ENCODE measurements at places on chromosomes 5 and 9.

- no peak for DNase-seq
Measured at GRCh38 chr9:72383978-72384709, 19.1 kb upstream of the ZFAND5 start.

DNA sequence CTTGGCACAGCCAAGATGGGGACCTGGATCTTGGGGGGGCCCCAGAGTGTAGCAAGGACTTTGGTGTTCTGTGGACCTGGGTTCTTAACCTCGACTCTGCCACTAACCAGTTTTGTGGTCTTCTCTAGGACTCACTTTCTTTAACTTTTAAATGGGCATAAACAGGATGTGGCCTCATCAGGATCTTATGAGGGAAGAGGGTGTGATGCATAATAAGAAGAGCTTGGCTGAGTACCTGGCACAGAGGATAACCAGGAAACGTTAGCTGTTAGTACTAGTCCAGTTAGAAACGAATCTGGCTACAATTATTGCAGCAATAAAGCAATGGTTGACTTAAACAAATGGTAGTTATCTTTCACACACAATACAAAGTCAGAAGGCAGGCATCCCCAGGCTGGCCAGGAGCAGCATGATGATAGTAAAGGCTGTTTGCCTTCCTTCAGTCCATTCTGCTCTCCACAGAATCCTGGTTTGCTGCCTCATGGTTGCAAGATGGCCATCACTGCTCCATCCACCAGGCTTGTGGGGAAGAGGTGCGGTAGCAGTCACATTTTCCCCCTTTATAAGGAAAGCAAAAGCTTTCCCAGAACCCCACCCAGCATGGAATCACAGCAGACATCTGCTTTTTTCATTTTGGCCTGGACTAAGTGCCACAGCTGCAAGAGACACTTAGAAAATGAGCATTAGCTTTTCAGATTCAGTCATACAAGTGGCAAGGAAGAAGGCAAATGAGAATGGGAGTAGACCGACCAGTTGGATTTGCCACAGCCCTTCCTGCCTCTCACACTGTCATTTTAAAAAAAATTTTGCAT, 225.0 kb downstream of the AOPEP start:
- no peak for DNase-seq

DNA sequence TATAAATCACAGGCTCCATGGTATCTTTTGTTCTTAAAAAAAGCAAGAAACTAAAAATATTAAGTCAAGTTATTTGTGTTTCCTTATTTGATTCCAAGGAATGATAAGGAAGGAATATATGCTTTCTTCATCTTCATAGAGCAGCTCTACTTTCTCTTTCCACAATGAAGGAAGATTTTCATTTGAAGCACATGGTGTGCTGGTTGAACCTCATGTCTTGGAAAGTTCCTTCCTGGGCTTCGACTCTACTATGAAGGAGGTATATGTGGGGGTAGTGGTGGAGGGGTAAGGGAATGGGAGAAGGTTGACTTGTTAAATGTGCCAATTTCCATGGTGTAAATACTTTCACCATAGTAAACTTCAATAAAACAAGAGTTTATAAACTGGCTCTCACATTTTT, 698.0 kb downstream of the CETN3 start:
- DNase-seq: no peak

DNA sequence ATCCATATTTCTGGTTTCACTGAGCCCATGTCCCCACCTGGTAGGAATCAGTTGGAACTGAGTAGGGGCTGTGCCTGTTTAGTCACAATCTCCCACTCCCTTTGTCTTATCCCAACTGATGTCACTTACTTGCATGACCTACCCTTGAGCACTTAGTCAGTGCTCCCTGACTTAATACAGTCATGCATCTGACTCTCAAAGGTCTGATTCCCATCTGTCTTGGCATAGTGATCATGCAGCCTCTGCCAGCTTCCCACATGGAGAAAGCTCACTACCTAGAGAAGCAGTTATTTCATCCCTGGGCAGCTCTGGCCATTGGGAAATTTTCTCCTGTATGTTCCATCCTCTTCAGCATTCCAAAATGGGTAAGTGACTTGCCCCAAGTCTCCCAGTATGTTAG, 24.8 kb downstream of the ABLIM3 start:
- DNase-seq: no peak

- no peak for DNase-seq
Measured at GRCh38 chr9:97041898-97042297, 3.0 kb upstream of the CTSV start.

DNA sequence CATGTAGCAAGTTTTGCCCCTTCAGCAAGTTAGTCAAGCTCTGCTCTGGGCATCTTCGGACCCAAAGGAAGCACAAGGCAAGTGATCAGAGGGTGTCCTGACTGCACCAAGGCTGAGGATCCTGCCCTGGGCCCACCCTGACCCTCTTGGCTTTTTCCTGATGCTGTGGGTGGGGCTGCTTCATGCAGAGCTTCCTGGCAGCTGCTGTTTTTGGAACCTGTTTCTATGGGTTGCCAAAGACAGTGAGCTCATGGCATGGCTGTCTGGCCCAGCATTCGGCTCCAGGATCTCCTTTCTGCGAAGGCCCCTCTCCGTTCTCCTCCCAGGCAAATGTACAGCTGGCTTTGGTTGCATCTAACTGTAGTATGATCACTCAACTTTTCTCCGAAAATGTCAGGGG, 497.9 kb downstream of the ARHGEF28 start:
- no peak for DNase-seq

DNA sequence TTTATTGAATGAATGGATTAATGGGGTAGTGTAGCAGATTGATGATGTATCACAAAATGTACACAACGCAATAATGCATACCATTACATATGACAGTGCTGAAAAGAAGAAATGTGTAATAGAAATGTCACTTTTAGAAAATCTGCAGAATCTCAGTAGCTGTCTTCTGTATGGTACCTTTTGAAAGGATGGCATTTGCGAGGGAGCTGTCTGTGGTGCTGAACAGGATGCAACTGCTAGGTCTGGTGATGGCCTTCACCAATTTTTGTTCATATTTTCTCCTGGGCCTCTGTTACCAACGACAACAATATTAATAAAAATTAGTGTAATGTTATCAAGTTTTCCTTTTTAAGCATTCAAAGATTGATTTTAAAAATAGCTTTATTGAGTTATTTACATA, 36.2 kb upstream of the OTULIN start:
- no peak for DNase-seq

GRCh38 chr5:1196562-1196961, 4.8 kb upstream of the SLC6A19 start:
- DNase-seq: no peak

DNA sequence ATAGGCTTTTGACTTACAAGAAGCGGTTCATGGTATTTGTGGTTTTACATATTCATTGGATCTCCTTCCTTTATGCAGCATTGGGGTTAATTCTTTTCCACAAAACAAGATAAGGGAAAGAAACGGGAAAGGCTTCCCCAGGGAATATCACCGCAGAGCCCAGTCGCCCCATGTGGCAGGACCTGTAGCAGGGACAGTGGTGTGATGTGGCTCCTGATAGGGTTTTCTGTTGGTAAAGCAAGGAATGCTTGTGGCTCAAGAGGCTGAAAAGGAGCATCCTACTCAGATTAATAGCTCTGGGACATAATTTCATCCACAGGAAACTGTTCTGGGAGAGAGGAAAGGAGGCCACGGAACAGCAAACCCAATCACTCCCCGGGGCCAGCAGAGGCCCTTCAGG, 699.9 kb downstream of the MTRR start:
- no peak for DNase-seq

DNA sequence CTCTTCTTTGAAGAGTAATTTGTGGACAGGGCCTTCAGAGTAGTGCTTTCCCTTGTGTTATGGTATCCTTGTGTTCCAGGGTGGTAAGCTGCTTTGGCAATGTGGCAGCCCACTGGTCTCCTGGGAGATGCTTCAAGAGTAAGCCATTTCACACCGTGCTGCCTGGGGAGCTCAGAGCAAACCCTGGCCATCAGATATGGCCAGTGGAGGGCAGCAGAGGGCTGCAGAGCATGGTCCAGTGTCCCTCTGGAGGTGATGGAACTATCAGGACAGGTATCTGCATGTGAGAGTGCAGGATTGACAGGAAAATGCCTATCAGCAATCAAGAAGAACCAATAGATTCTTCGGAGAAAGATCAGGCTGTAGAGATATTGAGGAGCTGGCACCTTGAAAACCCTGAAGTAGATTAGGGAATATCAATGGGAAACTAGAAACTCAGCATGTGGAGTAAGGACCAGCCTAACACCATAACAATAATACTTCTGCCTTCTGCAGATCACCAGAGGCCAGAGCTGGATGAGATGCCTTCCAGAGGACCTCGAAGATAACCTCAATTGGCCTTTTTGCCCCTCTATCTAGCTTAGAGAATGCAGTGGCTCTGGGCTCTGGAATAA, 90.8 kb downstream of the PLPPR1 start:
- DNase-seq: no peak

- no peak for DNase-seq
Measured at GRCh38 chr5:107578051-107578635, 92.6 kb downstream of the EFNA5 start.

DNA sequence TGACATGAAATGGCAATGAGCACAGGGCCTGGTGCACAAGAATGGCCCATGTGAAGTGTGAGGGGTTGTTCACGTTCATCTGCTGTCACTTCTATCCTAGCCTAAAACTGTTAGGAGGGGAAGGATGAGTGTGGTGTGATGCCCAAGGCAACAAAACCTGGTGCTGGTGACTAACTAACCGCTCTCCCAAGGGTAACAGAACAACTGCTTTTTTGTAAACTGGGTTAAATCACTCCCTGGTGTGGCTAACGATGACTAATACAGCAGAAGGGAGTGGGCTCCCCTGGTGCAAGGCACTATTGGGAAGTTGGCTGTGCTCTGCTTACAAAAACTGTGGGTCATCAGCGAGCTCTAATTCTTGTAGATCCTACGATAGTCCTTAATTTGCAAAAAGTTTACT, 103.2 kb upstream of the VCAN start:
- no peak for DNase-seq

DNA sequence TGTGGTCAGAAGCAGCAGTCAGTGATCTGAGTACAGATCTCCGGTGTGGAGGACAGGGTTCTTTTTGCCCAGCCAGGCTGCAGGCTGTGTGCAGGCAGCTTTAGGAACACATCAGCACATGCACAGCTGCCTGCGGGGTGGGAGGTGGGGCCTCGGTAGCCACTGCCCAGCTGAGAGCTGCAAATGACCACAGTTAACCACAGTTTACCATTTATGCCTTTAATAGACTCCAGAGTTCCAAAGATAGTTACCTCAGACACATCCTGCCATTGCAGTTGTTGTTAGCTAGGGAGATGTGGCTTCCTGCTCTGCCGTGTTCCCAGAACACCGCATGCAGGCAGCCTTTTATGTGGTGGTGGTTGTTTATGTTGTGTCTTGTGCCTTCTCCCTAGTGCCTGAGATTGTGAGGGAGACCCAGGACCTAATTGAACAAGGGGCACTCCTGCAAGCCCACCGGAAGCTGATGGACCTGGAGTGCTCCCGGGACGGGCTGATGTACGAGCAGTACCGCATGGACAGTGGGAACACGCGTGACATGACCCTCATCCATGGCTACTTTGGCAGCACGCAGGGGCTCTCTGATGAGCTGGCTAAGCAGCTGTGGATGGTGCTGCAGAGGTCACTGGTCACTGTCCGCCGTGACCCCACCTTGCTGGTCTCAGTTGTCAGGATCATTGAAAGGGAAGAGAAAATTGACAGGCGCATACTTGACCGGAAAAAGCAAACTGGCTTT, 10.2 kb downstream of the EXOC3 start:
- no peak for DNase-seq

GRCh38 chr5:91291628-91292569, 91.2 kb downstream of the ARRDC3 start:
- no peak for DNase-seq

DNA sequence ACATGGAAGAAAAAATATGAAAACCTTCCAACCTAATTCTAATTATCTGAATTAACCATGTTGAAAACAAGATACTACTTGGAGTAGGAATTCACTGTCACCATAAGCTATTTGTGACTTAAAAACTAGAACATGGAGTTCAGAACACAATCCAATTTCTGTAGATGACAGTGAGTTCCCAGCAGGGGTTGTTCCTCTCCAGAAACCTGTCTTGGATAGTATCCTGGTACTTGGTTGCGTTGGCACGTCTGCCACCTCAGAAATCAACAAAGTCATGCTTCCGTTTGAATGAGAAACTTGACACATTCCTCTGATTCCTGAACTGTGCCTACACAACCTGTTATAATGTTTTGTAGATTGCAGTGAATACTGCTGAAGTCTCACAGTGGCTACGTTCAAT, 789.9 kb upstream of the DMAC1 start:
- no peak for DNase-seq

GRCh38 chr5:32767948-32768467, 56.9 kb downstream of the NPR3 start:
- no peak for DNase-seq

DNA sequence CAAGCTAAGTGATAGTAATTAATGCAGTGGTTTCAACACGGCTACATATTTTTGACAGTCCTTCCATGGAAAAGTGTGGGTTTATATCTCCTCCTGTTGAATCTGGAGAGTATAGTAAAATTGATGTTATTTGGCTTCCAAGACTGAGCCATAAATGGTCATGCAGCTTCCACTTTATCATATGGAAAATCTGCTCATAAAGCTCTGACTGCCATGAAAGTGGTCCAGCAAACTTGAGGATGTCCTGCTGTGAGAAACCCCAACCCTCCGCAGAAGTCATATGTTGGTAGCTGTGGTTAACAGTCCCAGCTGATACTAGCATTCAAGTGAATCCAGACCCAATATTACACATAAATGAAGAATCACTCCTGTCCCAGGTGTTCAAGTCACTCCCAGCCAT, 378.3 kb downstream of the KCTD16 start:
- no peak for DNase-seq

- no peak for DNase-seq
Measured at GRCh38 chr9:73565026-73565425, 413.4 kb downstream of the ANXA1 start.

DNA sequence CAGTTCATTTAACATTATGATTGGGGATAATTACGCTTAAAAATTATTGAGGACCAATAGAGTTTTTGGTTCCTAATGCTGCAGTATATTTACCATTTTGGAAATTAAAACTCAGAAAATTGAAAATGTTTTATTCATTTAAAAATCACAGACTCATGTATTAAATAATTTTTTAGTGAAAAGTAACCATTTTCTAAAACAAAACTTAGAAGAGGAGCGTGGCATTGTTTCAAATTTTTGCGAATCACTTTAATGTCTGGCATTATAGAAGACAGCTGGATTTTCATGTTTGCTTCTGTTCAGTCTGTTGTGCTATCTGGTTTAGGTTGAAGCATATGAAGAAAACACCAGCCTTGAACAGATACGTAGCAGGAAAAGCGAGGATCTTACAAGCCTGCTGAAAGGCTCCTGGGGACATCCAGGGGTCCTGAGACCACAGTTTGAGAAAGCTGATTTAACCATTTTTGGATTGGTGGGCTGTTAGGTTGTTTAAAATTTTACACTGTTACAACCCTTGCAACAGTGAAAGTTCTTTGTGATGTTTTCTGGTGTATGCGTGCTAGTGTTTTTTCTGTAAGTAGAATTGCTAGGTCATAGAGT, 1.6 kb downstream of the ZFYVE16 start:
- DNase-seq: no peak

- DNase-seq: no peak
Measured at GRCh38 chr5:176535101-176535663, 2.0 kb downstream of the RNF44 start.

- no peak for DNase-seq
Measured at GRCh38 chr5:158695595-158696330, 404.0 kb downstream of the EBF1 start.
